GM13977 (cell line): ENCODE measurements at places on chromosomes 3 and 15.

GRCh38 chr15:25469377-25469776, 30.6 kb upstream of the UBE3A start:
- no peak for DNase-seq

- peak; percentile 33 for DNase-seq
Measured at GRCh38 chr3:119733812-119734211, 31.0 kb downstream of the CFAP91 start.

DNA sequence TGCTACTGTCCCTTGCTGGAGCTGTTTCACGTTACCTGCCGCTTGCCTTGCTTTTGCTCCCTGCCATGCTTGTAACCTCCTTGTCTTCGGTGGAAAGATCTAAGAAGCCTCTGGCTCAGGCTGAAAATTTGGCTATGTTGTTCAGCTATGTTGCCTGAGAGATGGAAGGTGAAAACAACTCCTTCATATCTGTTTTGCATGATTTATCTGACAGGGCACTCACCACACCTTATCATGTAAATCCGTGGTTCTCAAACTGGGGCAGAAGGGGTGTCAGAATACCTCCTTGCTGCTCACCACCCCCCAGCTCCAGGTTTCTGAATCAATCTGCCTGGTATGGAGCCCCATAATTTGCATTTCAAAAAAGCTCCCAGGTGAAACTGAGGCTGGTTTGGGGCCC, 6.5 kb upstream of the CORO2B start:
- no peak for DNase-seq

- DNase-seq, result no peak
Measured at GRCh38 chr15:93488296-93488713, 399.3 kb upstream of the RGMA start.

GRCh38 chr15:33699691-33700447, 268.4 kb upstream of the CHRM5 start:
- DNase-seq, result no peak

DNA sequence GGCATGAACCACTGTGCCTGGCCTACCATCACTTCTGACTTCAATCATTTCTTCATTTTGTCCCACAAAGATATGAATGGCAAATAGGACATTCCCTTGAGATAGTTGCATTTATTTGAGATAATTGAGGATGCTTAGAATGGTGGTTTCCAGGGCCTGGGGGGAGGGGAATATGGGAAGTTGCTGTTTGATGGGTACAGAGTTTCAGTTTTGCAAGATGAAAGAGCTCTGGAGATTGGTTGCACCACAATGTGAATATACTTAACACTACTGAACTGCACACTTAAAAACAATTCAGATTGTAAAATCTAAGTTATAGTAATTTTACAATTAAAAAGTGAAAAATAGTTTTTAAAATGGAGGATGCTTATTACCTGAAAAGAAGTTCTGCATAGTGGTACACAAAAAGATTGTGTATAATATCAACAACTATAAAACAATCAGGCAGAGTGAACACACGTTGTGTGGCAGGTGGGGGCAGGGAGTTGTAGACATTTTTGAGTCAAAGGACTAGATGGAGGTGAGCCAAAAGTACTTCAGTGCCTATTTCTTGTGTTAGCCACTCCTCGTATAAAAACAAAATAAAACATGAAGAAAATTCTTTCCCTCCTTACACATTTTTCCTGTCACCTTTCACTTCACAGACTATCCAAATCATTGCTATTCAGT, 18.5 kb upstream of the RIOX2 start:
- DNase-seq, result no peak

- no peak for DNase-seq
Measured at GRCh38 chr3:60698117-60698516, 553.1 kb downstream of the FHIT start.

DNA sequence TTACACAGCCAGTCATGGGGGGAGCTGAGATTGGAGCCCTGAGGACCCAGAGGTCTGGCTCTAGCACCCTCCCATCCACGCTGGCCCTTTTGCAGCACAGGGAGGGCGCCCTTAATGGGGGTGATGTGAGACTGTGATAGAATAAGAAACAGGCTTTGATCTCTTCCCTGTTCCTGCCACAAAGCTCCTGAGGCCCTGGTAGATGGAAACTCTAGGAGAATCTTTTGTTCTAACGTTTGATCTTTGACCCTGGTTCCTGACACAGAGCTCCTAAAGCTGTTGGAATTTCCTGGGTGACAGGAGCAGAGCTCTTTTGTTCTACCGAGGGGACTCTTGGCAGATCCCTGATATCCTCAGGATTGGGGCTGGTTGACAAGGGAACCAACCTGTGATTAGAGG, 1.2 kb upstream of the UROC1 start:
- no peak for DNase-seq

- no peak for DNase-seq
Measured at GRCh38 chr15:45640616-45641015, 5.8 kb downstream of the SQOR start.

DNA sequence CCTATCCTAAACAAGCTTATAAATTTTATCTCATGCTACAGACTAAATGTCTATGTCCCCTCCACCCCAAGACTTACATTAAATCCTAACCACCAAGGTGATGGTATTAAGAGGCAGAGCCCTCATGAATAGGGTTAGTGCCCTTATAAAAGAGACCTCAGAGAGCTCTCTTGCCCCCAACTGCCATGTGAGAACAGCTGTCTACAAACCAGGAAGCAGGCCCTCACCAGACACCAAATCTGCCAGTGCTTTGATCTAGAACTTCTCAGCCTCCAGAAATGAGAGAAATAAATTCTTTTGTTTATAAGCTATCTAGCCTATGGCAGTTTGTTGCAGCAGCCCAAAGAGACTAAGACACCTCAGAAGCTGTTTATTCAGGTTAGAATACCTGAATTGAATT, 58.5 kb downstream of the TP53BP1 start:
- no peak for DNase-seq

- DNase-seq, result no peak
Measured at GRCh38 chr3:23239211-23240068, 36.3 kb downstream of the UBE2E2 start.

- DNase-seq, result no peak
Measured at GRCh38 chr15:50113992-50114780, 4.8 kb downstream of the ATP8B4 start.

- DNase-seq, result no peak
Measured at GRCh38 chr3:4107430-4107829, 195.7 kb upstream of the SETMAR start.

- no peak for DNase-seq
Measured at GRCh38 chr3:64578062-64578770, 109.6 kb downstream of the ADAMTS9 start.

DNA sequence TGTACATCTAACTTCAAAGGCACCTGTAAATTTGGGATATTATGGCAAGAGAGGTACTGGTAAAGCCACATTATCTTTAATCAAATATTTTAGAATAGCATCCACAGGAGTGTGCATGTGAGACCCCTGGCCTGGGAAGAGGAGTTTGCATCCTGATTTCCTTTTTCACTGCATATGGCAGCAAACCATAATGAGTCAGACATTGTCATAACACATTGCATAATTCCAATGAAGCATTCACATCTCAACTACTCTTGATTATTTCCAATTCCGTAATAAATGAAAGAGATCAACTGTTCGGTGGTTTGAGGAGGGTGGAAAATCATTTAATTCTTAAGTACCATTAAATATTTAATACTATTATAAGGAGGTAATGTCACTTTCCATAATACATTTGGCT, 215.0 kb downstream of the MECOM start:
- DNase-seq, result no peak

DNA sequence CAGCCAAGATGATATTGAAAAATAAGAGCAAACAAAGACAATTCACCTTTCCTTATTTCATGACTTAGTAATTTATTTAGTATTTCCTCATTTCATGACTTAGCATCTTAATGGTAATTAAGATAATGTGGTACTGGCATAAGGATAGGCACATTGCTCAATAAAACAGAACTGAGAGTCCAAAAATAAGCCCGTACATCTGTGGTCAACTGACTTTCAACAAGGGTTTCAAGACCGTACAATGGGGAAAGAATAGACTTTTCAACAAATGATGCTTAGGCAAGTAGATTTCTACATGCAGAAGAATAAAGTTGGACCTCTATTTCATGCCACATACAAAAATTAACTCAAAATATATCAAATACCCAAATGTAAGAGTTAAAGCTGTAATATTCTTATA, 603 bp upstream of the PYDC2 start:
- no peak for DNase-seq

- DNase-seq, result no peak
Measured at GRCh38 chr3:177713928-177714900, 516.9 kb upstream of the TBL1XR1 start.

GRCh38 chr15:40357723-40358470, at the start of gene DISP2:
DISP2 (plus strand) TSS chr15:40358219; CDS start chr15:40358322, 103 bp downstream.
- DNase-seq, result peak; percentile 100

DNA sequence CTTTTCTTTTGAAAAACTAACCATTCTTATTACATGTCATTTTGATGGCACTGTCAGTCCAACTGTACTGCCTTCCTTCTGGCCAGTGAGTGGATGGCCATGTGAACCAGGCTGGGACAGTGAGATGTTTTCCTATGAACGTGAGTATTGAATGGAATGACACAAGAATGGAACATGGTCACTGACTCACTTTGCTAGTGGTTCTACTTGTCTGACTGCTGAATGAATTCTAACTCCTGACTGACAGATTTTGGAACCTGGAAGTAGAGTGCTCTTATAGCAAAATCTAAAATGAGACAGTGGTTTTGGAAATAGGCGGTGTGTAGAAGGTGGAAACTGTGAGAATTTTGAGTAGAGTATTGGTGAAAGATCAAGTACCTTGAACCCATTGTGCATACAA, 606.9 kb upstream of the KCNMB2 start:
- DNase-seq, result no peak

- DNase-seq, result peak; percentile 33
Measured at GRCh38 chr3:120597445-120598049, 1.4 kb downstream of the NDUFB4 start.

DNA sequence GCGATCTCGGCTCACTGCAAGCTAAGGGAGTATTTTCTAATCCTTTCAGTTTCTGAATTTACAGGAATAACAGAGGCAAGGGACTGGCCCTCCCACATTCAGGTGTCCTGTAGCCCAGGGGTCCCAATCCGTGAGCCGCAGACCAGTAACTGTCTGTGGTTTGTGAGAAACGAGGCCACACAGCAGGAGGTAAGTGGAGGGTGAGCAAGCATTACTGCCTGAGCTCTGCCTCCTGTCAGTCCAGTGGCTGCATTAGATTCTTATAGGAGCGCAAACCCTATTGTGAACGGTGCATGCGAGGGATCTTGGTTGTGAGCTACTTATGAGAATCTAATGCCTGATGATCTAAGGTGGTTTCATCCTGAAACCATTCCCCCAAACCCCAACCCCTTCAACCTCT, 5.0 kb upstream of the IL17RC start:
- DNase-seq, result no peak

DNA sequence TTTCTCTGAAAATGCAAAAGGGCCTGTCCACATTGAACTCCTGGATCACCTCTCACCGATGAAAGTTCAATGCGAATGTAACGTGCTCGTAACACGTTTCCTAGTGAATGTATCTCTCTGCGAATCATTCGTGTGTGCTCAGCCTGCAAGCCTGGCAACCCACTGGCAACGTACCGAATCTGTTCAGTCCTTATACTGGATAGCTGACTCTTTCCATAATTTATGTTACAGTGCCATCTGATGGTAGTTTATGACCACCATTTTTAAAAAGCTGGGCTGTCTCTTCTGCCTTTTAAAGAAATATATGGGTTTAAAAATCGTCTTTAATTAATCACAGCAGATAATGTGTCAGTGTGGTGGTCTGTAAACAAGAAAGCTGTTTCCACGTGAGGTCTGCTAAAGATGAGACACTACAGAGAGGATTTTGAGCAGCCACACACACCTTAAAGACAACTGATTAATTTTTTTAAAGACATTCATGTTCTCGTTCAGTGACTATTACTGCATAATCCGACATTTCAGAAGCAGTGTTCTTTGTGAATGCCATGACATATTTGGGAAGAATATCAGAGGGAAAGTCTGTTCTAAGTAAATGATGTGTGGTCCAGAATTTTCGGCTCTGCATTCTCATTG, 69.4 kb upstream of the FOXP1 start:
- DNase-seq, result peak; percentile 45
